ENCODE measurements at places on chromosomes 6 and 20. TPM values are rescaled to one million over a fixed set of nuclear protein-coding genes. Genes with fewer than 3 reads are reported as not detected.

BMP2 gene
- total RNA-seq: 0.25 TPM

ZNF322 gene
- 11.3 TPM for total RNA-seq

OSTM1 gene
- 16.4 TPM for total RNA-seq

HEY2 gene
- not detected for total RNA-seq

LAMA4 gene
- total RNA-seq: not detected

BICRAL gene
- total RNA-seq: 14.2 TPM

LY6G6C gene
- total RNA-seq: not detected

LHFPL5 gene
- total RNA-seq: not detected

ALDH5A1 gene
- total RNA-seq: 11.4 TPM

JPH2 gene
- total RNA-seq: not detected

MUCL3 gene
- not detected for total RNA-seq

MTFR2 gene
- 18.4 TPM for total RNA-seq

HLA-DRB5 gene
- total RNA-seq: 10.6 TPM

SNX21 gene
- 2.0 TPM for total RNA-seq

TMEM200A gene
- total RNA-seq: 1.3 TPM

Measured in activated T-helper 2 cell treated with anti-CD3 and anti-CD28 coated beads, Interferon-gamma antibody, Interleukin-2, Interleukin-4, amounts not matched to agents 10 μg/mL and 5 μg/mL and 100 μg/mL, durations not matched to agents 14 hours and 24 hours and 36 hours (primary cell).